ENCODE measurements at places on chromosomes 13 and 19.

- no peak for DNase-seq
Observed at GRCh38 chr13:72648513-72649065, 78.8 kb downstream of the MZT1 start.

GRCh38 chr13:93670866-93671265 lies 444.3 kb downstream of the GPC6 start:
- DNase-seq = no peak

GRCh38 chr19:5949792-5950305 lies 28.1 kb downstream of the RANBP3 start:
- no peak for DNase-seq

GRCh38 chr13:106473154-106473553 lies 62.3 kb downstream of the EFNB2 start:
- DNase-seq = no peak

- DNase-seq = peak; percentile 98
Observed at GRCh38 chr19:35140962-35141836, 1.9 kb upstream of the FXYD7 start.

DNA sequence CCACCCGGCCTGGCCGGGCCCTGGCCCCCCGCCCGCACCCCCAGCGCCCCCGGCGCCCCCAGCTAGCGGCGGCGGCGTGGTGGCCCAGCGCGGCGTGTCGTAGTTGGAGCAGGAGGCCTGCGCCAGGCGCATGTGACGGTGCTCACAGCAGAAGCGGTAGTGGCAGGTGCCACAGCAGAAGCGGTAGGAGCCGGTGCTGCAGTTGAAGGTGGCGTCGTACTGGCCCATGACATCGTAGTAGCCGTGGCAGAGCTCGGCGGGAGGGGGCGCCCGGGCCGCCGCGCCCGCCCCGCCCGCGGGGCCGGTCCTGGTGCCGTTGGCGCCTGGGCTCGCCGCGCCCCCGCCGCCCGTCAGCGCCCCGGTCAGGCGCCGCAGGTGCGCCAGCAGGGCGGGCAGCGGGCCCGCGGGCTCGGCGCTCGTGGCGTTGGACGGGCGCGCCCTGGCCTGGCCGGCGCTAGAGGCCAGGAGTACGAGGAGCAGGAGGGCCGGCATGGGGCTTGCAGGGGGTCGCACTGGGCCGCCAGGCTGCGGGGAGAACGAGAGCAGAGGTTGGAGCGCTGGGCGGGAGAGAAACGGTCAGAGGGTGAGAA lies 633 bp downstream of the SHISA7 start:
- DNase-seq = no peak

DNA sequence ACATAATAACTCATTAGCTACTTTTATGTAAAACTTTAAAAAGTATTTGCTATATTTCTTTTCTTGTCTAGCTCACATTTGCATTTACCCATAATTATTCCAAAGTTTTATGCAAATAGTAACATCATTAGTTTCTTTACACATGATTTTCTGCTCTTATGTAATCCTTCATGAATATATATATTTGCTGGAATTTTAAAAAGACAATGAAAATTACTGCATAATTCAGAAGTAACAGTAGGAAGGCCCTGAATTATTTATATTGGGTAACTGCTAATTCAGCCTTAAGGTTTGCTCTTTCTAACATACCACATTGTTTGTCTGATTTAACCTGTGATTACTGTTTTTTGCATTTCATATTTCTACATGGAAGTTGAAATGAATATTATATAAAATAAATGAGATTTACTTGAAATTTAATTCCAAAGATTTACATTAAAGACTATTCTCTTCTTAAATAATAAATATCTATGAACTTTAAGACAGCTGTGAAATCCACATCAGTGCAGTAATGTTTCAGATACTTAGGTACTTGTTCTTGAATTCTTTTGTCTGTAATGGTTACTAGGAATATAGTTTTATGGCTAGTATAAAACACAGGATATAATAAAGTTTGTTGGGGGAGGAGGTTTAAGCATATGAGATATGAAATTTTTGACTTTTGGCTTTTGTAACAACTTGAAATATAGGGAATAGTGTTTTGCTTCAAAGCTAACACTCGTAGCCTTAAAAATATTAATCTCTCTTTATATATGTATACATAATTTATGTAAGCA lies 46.0 kb downstream of the B3GLCT start:
- no peak for DNase-seq

- DNase-seq = no peak
Observed at GRCh38 chr19:3281026-3281425, 56.6 kb downstream of the CELF5 start.

Data from activated T-cell treated with anti-CD3 and anti-CD28 coated beads for 4 hours (primary cell).